ENCODE measurements at places on chromosomes 13 and 19.
A peak's percentile ranks its signal among the peaks of the same experiment; 100 is the strongest.

DNA sequence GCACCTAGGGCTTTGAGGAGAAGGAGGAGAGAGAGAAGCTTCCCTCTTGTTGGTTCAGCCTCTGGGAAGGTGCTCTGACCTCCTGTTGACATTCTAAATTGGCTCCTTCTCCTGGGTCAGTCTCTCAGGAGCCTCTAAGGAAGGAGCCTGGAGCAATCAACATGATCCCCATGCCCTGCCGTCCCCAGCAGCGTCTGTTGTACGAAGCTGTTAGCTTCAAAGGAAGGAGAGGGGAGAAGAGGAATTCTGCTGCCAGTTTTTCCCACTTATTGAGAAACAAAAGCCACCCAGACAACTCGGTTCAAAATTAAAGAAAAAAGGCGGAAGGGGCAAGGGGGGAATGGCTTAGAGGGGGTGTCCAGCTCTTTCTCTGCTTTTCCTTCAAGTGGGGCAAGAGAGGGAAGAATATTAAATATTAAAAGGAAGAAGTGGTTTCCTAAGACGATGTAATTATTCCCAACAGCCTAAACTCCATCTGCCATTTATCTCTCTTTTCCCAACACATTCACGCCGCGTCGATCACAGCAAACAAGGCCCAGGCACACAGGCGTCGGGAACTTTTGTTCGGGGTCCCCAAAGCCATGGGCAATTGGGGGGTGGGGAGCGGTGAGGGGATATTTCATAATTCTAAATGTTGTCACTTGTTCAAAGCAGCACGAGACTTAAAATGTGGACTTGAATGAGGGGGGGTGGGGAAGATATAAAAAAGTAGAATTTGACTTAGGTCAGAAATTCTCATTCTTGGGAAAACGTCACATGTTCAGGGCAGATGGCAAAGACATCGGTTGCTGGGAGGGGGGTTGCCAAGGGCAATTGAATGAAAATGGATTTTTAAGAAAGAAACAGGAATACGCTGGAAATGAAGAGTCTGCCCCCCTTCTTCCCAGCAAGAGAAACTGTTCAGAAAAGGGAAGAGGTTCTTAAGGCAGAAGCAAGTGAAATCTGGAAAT lies 116.8 kb upstream of the CACNA1A start:
- H3K4me1 ChIP-seq = peaks cover 24% of the 10 kb centered on the region
- DNase-seq = peak; percentile 56
- H3K4me3 ChIP-seq = no peak overlapping the region
- H3K27ac ChIP-seq = no peak overlapping the region
- H3K27me3 ChIP-seq = peaks cover 25% of the 10 kb centered on the region

- H3K27ac ChIP-seq = no peak overlapping the region
- no peak for DNase-seq
- H3K4me3 ChIP-seq = no peak overlapping the region
- H3K4me1 ChIP-seq = peaks cover 29% of the 10 kb centered on the region
- no peaks in the 10 kb centered on the region for H3K36me3 ChIP-seq
Measured at GRCh38 chr19:55090564-55090963, 14.9 kb downstream of the EPS8L1 start.

- H3K27ac ChIP-seq = no peak overlapping the region
- H3K4me1 ChIP-seq = peaks cover 17% of the 10 kb centered on the region
- no peaks in the 10 kb centered on the region for H3K27me3 ChIP-seq
- no peak overlapping the region for H3K4me3 ChIP-seq
- H3K36me3 ChIP-seq = no peaks in the 10 kb centered on the region
Measured at GRCh38 chr13:87123987-87124784, 547.0 kb upstream of the SLITRK5 start.

GRCh38 chr13:46666727-46667456 lies 113.9 kb downstream of the LRCH1 start:
- no peaks in the 10 kb centered on the region for H3K36me3 ChIP-seq
- H3K27me3 ChIP-seq = no peaks in the 10 kb centered on the region
- DNase-seq = peak; percentile 63
- peak overlapping the region; percentile 23 for H3K4me3 ChIP-seq

DNA sequence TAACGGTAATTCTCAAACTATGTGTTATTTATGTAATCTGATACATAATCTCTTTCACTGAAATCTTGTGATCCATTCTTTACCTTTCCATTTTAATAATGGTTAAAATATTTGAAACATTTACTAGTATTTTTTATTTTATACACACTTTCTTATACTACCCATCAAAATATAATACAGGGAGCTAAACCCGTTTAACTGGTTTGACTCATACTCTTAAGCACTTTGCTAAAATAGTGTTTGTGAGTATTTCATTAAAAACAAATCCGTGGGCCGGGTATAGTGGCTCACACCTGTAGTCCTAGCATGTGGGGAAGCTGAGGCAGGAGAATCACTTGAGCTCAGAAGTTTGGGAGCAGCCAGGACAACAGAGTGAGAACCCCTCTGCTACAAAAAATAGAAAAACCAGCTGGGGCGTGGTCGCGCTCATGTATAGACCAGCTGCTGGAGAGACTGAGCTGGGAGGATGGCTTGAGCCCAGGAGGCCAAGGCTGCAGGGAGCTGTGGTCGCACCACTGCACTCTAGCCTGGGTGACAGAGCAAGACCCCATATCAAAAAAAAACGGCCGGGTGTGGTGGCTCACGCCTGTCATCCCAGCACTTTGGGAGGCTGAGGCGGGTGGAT lies 43.8 kb upstream of the DCUN1D2 start:
- no peaks in the 10 kb centered on the region for H3K4me1 ChIP-seq
- H3K27me3 ChIP-seq = no peaks in the 10 kb centered on the region
- H3K27ac ChIP-seq = no peak overlapping the region
- DNase-seq = no peak
- H3K4me3 ChIP-seq = no peak overlapping the region

- no peak overlapping the region for H3K27ac ChIP-seq
- no peak for DNase-seq
- H3K4me3 ChIP-seq = no peak overlapping the region
- H3K4me1 ChIP-seq = peaks cover 6% of the 10 kb centered on the region
- no peaks in the 10 kb centered on the region for H3K36me3 ChIP-seq
Measured at GRCh38 chr13:43573361-43573740, 213.4 kb downstream of the ENOX1 start.

GRCh38 chr13:99075268-99076191 lies 97.7 kb upstream of the DOCK9 start:
- H3K36me3 ChIP-seq = no peaks in the 10 kb centered on the region
- DNase-seq = no peak
- H3K4me1 ChIP-seq = no peaks in the 10 kb centered on the region
- H3K4me3 ChIP-seq = no peak overlapping the region
- H3K27me3 ChIP-seq = no peaks in the 10 kb centered on the region

DNA sequence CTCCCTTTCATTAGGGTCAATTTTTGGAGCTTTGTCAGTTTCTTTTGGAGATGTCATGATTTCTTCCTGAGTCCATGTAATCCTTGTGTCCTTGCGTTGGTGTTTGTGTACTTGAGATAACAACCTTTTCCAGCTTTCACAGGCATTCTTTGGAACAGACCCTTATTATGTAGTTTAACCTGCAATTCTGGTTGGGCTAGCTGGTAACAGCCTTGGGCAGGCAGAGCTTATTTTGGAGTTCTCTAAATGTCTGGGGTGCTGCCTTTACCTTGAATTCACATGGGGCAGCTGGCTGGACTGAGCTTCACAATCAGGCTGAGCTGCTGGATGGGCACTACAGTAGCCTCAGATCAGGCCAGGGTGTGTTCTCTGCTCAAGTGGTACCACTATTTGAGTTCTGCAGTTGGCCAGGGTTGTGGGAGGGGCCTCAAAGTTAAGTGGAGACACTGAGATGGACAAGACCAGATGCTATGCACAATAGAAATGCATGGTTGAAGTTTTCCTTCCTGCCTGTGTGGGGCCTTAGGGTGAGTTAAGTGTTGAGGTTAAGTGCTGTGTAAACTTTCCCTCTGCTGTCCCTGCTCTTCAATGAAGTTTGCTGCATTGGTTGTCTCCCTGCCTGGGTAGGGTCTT lies 277.3 kb downstream of the ATP8A2 start:
- peaks cover 12% of the 10 kb centered on the region for H3K4me1 ChIP-seq
- no peak overlapping the region for H3K27ac ChIP-seq
- no peak overlapping the region for H3K4me3 ChIP-seq
- H3K36me3 ChIP-seq = no peaks in the 10 kb centered on the region
- DNase-seq = no peak

DNA sequence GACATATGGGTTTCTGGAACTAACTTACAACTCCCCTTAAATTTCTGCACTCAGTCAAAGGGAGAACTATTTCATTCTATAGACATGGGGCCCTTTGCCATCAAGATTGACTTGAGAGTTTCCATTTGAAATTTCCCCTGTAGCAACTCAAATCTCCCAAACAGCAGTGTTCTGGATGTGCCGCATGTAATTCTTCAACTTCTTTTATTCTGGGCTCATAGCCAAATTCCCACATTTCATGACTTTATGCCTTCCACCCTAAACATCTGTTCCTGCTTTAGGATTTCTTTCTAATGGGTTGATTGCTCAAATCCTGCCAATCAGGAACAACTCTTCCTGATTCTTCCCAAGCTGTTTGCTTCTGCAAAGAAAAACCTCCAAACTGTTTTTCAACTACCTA lies 336.0 kb downstream of the TBC1D4 start:
- no peak overlapping the region for H3K4me3 ChIP-seq
- H3K27ac ChIP-seq = no peak overlapping the region
- no peaks in the 10 kb centered on the region for H3K36me3 ChIP-seq
- H3K27me3 ChIP-seq = no peaks in the 10 kb centered on the region

DNA sequence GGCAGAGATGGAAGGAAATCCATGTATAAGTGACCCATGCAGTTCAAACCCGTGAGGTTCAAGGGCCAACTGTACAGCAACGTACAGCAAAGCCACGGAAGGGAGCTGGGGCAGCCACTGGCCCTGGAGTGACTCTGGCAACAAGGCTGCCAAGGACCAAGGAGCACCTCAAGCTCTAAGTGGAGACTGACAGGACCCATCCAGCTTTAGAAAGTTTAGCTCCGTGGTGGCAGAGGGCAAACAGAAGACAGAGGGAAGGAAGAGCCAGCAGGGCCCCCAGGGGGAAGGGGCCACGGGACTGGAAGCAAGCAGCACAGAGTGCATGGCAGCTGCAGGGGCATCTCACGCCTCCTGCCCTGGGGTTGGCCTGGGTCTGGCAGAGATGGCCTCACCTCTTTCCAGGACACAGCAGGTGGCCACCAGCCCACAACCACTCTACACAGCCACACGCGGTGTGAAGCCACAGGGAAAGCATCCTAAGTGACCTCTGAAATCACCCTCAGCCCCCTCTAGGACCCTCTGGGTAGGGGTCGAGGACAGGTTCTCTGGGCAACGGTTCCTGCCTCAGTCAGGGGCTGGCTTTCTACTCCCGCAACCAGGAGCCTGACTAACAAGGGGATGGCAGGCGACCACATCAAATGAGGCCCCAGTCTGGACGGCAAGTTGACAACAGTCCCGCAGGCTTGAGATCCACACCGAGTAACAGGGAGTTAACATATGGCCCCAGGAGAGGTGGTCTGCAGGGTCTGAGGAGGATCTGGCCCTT lies 3.8 kb downstream of the MIER2 start:
- DNase-seq = no peak
- H3K27me3 ChIP-seq = peaks cover 9% of the 10 kb centered on the region
- H3K4me1 ChIP-seq = peaks cover 9% of the 10 kb centered on the region
- no peak overlapping the region for H3K27ac ChIP-seq

DNA sequence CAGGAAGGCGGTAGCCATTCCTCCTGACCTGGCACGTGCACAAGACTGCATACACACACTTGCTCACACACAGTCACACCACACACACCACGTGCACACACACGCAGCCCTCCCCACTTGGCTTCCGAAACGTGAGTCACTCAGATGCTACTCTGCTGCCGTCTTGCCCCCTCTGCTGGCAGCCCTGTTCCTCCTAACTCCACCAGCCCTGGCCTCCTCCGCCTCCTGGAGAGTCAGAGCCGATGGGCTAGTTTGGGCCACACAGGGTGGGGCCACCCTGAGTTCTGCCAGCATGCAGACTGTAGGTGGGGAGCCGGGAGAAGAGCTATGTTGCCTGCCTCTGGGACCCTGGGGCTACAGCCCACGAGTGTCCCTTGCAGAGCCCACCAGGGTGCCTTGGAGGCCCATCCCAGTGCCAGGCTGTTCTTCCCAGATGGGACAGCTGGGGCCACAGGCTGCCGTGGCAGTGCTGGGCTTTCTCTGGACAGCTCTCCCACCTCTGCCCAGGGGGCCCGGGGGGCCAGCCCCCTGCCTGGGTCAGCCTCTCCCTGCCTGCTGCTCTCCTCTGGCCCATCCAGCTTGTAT lies 12.1 kb downstream of the PIN1 start:
- peaks cover 11% of the 10 kb centered on the region for H3K4me1 ChIP-seq
- no peak overlapping the region for H3K27ac ChIP-seq
- H3K4me3 ChIP-seq = no peak overlapping the region
- no peaks in the 10 kb centered on the region for H3K36me3 ChIP-seq

DNA sequence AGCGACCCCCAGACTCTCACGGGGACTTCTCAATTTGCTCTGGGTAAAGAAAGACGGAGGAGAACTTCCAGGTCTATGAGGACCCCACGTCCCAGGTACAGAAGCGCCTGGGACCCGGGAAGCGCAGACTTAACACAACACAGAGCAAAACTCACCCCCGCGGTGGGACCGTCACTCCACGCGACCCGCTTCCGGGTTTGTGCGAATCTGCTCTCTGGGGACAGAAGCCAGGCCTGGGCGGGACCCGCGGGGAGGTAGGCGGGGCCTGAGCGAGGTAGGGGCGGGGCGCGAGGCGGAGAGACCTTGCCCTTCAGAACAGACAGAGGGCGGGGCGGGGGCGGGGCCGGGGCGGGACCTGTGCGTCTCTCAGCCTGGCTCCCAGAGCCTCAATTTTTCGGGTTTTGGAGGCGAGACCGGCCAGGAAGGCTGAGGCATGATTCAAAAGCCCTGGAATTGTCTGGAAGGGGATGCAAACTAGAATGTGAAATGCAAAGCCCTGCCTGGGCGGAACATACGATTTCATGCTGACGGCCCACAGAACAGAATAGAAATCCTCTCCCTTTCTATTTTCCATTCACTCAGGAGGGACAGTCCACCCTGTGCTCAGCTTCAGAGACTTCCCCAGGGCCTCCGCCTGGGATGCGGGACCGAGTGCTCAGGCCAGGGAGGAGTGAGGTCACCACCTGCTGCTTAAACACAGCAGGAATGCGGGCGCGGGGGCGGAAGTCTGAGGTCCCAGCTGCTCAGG lies 19.3 kb upstream of the ZNF888 start:
- H3K4me3 ChIP-seq = peak overlapping the region; percentile 98
- peaks cover 11% of the 10 kb centered on the region for H3K4me1 ChIP-seq
- H3K27me3 ChIP-seq = no peaks in the 10 kb centered on the region
- peak; percentile 87 for DNase-seq

GRCh38 chr19:35524181-35524837 lies 3.8 kb downstream of the SBSN start:
- H3K36me3 ChIP-seq = no peaks in the 10 kb centered on the region
- DNase-seq = peak; percentile 56
- no peak overlapping the region for H3K27ac ChIP-seq
- no peak overlapping the region for H3K4me3 ChIP-seq
- H3K4me1 ChIP-seq = peaks cover 15% of the 10 kb centered on the region

GRCh38 chr13:106701771-106702341 lies 133.9 kb upstream of the ARGLU1 start:
- no peak overlapping the region for H3K4me3 ChIP-seq
- H3K4me1 ChIP-seq = peaks cover 21% of the 10 kb centered on the region
- no peaks in the 10 kb centered on the region for H3K36me3 ChIP-seq
- no peak for DNase-seq
- H3K27ac ChIP-seq = no peak overlapping the region
- H3K27me3 ChIP-seq = no peaks in the 10 kb centered on the region
